Hindlimb muscle (tissue), 1 donor: ENCODE measurements at places on chromosomes 7 and 10.

DNA sequence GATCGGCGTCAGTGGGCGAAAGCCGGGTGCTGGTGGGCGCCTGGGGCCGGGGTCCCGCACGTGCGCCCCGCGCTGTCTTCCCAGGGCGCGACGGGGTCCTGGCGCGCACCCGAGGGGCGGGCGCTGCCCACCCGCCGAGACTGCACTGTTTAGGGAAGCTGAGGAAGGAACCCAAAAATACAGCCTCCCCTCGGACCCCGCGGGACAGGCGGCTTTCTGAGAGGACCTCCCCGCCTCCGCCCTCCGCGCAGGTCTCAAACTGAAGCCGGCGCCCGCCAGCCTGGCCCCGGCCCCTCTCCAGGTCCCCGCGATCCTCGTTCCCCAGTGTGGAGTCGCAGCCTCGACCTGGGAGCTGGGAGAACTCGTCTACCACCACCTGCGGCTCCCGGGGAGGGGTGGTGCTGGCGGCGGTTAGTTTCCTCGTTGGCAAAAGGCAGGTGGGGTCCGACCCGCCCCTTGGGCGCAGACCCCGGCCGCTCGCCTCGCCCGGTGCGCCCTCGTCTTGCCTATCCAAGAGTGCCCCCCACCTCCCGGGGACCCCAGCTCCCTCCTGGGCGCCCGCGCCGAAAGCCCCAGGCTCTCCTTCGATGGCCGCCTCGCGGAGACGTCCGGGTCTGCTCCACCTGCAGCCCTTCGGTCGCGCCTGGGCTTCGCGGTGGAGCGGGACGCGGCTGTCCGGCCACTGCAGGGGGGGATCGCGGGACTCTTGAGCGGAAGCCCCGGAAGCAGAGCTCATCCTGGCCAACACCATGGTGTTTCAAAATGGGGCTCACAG is 1.1 kb downstream of the EGFR start:
- no peak for DNase-seq

DNA sequence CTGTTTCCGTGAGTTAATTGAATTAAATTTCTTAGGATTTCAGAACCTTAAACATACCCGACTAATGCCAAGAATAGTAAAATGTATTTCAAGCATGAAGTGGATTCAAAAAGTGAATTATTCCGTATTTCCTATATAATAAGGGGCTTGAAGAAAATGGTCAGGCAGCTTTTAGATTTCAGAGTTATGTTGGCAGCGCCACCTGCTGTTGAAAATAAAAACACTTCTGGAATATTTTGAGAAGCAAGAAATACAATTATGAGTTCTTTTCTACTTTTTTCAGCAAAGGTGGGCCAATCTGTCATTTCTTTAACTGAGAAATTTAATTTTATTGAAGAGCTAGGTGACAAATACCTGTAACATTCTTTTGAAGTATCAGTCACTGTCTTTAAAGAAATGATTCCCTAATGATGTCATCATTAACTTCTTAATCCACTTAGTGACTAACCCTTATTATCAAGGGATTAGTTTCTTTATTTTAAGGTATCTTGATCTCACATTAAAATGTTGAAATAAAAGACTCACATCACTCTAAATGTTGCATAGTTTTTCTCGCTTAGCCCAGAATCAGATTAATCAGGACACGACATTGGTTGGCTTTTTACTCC is 36.6 kb upstream of the AGR3 start:
- DNase-seq, result peak; percentile 25

GRCh38 chr7:77710861-77711260 is 14.6 kb downstream of the RSBN1L start:
- DNase-seq, result no peak

GRCh38 chr7:114084472-114085312 is 165.9 kb upstream of the PPP1R3A start:
- peak; percentile 52 for DNase-seq

GRCh38 chr10:99008054-99008453 is 227.6 kb downstream of the HPSE2 start:
- DNase-seq, result no peak

DNA sequence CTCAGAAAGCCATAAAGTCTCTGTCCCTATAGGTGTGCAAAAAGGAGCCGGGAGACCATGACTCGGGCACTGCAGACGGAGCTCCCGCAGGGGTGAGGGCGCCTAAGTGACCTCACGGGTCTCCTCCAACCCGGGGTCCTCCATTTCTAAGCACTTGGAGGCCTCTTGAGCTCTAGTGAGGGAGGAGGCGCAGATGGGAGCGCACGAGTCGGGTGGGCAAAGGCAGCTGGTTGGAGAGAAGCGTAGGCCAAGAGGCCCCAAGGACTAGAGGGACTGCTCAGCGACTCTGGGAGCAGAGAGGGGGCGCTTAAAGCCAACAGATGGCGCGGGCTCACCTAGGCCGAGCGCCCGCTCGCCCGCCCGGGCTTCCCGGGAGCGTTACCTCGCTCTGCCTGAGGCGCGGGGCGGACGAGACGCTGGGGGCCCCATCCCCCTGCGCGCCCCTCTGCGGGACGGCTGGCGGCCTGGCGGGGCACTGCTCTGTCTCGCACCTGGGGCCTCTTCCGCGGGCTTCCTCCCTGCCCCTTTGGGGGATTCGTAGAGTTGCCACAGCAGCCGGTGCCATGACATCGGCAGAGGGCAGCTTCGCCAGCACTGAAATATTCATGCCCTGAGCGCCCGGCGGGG is 523 bp upstream of the CDH23 start:
- peak; percentile 72 for DNase-seq

- no peak for DNase-seq
Measured at GRCh38 chr10:22992621-22993020, 64.8 kb downstream of the ARMC3 start.

- DNase-seq, result no peak
Measured at GRCh38 chr10:72659694-72660093, 32.2 kb upstream of the MCU start.

- no peak for DNase-seq
Measured at GRCh38 chr7:9822458-9823290, 1151.0 kb upstream of the PHF14 start.

DNA sequence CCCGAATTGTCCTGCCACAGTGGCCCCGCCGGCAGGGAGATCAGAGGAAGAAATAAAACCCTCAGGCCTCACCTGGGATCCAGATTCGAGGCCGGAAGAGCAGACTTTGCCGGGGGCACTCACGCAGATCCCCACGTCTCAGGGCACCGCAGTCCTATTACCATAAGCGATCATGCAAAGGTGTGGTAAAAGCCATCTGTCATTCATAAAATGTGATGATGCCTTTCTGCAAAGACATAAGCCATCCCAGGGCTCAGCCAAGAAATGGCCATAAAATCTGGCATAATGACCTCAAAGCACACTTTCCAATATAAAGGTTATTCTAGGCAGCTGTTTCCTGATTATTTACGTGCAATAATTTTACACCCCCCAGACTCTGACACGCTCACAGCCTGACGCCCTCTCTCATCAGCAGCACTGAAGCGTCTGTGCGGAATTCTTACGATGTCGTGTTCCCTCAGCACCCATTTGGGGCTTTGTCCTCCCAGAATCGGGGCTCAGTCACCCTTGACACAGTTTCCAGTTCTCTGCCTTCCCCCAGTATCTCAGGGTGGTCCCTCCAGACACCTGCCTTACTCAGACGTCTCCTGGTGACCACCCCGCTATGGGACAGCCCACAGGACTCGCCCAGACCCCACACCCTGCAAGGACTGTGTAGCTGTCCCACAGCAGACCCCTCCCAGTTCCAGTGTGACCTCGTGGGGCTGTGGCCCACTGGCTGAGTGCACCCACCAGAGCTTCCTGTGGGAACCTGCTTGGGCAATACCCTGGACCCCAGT is 74.3 kb upstream of the FAM20C start:
- no peak for DNase-seq

- DNase-seq, result no peak
Measured at GRCh38 chr7:23350466-23350865, 51.3 kb downstream of the MALSU1 start.

- DNase-seq, result no peak
Measured at GRCh38 chr10:12181065-12181775, 14.5 kb downstream of the NUDT5 start.

DNA sequence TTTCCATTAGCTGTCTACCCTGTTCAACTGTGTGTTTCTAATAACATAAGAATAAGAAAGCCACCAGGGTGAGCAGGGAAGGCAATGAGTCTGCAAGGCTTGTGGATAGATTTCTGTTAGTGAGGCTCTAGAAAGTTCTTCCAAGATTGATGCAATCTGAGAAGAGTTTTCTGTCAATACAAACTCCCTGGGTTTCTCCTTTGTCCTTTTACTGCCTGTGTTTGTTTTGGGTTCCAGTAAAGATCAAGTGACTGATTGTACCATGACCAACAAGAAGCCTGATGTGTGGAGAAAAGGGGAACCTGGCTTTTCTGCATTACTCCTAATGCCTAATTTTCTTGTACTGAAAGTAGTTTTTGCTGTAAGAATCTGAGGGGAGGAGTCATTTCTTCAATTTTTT is 139.9 kb downstream of the CFTR start:
- DNase-seq, result no peak
